A549 treated with ZK216348 at 1 μM for 4 hours (cell line): ENCODE measurements at places on chromosomes 16 and 17. TPM values are rescaled to one million over a fixed set of nuclear protein-coding genes. Genes with fewer than 3 reads are reported as not detected.

CD79B gene
- total RNA-seq = 0.20 to 0.70 TPM in 2 of 5 replicates, not detected in the others

COASY gene
- total RNA-seq = 86.3 to 131 TPM (median 126 TPM) in 5 replicates

CSH1 gene
- total RNA-seq = not detected in 5 replicates

PALB2 gene
- total RNA-seq = 9.6 to 13.3 TPM (median 10.5 TPM) in 5 replicates

KRT17 gene
- 0.92 to 1.7 TPM (median 1.0 TPM) in 5 replicates for total RNA-seq

LRRC37A2 gene
- 2.6 to 4.4 TPM (median 3.6 TPM) in 5 replicates for total RNA-seq

ASGR1 gene
- total RNA-seq = 0.69 to 2.2 TPM (median 1.1 TPM) in 5 replicates

CALB2 gene
- total RNA-seq = 4.7 to 7.1 TPM (median 5.1 TPM) in 5 replicates

TRAF7 gene
- total RNA-seq = 26.8 to 66.2 TPM (median 54.0 TPM) in 5 replicates

PMP22 gene
- 203 to 258 TPM (median 226 TPM) in 5 replicates for total RNA-seq

KRTAP4-3 gene
- not detected in 5 replicates for total RNA-seq

NDUFAF8 gene
- 107 to 239 TPM (median 229 TPM) in 5 replicates for total RNA-seq

RHBDL1 gene
- 0.34 to 1.8 TPM (median 1.4 TPM) in 5 replicates for total RNA-seq

TAOK2 gene
- total RNA-seq = 16.9 to 36.1 TPM (median 34.3 TPM) in 5 replicates

JPH3 gene
- 0.80 to 2.8 TPM (median 2.4 TPM) in 5 replicates for total RNA-seq

KRT39 gene
- total RNA-seq = not detected in 5 replicates

SLC16A13 gene
- total RNA-seq = 5.7 to 13.1 TPM (median 10.9 TPM) in 5 replicates
